HuH-7 (cell line): ENCODE measurements at places on chromosomes 12 and 14.

DNA sequence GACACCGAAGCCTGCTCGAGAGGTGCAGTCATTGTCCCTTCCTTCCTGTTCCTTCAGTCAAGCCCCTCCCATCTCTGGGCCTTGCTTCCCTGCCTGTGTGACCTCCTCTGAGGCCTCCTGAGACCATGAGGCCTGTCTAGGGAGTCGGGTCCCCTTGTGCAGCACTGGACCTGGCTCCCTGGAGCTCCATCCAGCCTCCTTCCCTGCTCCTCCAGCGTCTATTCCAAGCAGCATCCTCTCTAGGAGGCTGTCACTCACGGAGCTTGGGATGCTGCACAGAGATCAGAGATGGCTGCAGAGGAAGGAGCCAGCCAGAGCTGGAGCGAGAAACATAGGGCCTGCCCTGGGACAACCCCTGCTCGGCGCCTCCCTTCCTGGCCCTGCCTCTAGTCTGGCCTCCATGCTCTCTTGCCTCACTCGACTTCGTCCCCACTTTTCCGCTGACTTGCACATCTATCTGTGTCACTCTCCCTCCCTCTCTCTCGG lies 142.7 kb downstream of the BCL11B start:
- DNase-seq: no peak

GRCh38 chr14:23079716-23080115 lies 15.2 kb downstream of the ACIN1 start:
- DNase-seq: no peak

GRCh38 chr12:123483602-123484248 lies 25.8 kb downstream of the SNRNP35 start:
- DNase-seq: no peak

DNA sequence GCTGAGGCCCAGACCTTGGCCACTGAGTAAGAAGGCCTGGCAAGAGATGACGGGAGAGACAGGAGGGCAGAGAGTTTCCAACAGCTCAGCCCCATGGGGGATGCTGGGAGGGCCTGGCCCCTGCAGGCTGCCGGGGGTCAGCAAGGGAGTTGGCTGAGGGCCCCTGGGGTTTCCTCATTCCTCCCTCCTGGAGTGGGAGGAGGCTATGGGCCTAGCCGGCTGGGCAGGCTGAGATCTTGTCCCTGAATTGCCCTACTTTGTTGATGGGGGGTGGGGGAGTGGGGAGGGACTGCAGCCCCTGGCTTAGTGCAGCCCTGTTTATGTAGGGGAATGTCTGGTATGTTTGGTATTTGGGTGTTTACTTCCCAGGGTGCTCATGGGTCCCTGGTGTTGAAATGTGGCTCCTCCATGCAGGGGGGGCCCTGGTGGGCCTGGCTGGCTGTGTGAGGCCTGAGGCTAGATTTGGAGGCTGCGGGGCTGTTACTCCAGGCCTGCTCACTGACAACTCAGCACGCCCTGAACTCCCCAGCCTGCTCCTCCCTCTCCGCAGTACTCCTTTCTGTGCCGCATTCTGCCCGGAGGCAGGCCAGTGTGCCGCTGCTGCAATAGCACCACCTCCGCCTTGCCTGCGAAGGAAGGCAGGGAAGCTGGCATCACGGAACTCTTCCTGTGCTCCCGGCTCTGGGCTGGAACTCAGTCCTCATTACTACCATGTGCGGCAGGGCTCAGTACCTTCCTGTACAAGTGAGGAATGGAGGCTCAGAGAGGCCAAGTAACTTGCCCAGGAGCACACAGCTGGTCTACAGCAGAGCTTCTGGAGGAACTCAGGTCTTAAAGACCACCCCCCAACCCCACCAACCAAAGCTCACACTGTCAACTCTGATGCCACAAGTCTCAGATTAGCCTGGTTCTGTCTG lies 25.3 kb downstream of the JDP2 start:
- peak; percentile 37 for DNase-seq

GRCh38 chr12:109098651-109099050 lies 1.3 kb downstream of the UNG start:
- no peak for DNase-seq

DNA sequence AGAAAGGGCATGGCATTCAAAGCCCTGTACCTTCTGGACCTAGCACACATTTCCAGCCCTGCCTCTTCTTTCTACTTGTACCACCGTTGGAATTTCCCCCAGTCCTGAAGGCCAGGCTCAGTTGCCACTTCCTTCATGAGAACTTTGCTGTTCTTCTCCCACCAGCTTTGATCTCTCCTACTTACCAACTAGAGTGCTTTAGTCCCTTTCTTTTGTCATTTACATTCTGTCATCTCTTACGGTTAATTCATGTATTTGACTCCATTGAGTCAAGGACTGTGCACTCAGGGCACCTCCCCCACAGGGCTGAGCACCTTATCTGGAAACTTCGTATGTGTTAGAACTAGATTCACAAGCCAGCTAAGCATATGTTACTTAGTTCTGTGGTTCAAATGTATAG lies 26.3 kb downstream of the BICDL1 start:
- DNase-seq: no peak

- DNase-seq: peak; percentile 96
Measured at GRCh38 chr12:57078519-57079404, at the start of gene NEMP1. NEMP1 (minus strand) TSS chr12:57078791; CDS start chr12:57078745, 46 bp downstream.

GRCh38 chr12:19801941-19802340 lies 362.6 kb downstream of the AEBP2 start:
- DNase-seq: no peak

DNA sequence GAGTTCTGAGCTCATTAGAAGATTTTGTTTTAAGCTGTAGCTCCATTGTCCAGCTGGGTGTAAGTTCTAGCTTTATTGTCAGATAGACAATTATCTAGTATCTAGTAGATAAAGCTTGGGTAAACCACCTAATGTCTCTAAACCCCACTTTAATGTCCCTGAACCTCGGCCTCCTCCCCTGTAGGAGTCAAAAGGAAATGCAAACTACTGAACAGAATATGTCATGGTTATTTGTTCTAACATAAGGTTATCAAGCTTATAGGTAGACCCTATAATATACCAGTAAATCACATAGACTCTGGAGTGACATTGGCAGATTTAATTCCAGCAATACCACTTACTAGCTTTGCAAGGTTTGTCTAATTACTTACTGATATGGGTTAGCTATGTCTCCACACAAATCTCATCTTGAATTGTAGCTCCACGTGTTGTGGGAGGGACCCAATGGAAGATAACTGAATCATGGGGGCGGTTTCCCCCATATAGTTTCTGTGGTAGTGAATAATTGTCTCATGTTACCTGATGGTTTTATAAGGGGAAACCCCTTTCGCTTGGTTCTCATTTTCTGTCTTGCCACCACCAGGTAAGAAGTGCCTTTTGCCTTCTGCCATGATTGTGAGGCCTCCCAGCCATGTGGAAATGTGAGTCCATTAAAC lies 29.4 kb downstream of the BCAT1 start:
- no peak for DNase-seq

DNA sequence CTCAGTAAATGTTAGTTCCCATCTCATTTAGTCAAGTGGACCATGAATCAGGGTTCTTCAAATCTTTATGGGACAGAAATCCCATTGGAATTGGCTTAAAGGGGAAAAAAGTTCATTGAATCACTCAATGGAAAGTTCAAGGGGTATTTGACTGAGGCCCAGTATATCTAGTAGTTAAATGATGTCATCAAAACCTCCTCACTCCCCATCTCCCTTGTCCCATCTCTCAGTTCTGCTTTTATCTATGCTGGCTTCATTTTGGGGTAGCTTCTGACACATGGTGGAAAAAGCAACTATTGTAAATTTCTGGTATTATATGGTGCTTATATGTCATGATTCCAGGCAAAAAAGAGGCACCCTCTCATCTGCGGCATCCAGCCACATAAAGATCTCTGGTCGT lies 51.9 kb downstream of the DAAM1 start:
- no peak for DNase-seq

- no peak for DNase-seq
Measured at GRCh38 chr12:77648716-77649115, 182.0 kb upstream of the NAV3 start.

GRCh38 chr12:19740472-19741131 lies 301.3 kb downstream of the AEBP2 start:
- no peak for DNase-seq

DNA sequence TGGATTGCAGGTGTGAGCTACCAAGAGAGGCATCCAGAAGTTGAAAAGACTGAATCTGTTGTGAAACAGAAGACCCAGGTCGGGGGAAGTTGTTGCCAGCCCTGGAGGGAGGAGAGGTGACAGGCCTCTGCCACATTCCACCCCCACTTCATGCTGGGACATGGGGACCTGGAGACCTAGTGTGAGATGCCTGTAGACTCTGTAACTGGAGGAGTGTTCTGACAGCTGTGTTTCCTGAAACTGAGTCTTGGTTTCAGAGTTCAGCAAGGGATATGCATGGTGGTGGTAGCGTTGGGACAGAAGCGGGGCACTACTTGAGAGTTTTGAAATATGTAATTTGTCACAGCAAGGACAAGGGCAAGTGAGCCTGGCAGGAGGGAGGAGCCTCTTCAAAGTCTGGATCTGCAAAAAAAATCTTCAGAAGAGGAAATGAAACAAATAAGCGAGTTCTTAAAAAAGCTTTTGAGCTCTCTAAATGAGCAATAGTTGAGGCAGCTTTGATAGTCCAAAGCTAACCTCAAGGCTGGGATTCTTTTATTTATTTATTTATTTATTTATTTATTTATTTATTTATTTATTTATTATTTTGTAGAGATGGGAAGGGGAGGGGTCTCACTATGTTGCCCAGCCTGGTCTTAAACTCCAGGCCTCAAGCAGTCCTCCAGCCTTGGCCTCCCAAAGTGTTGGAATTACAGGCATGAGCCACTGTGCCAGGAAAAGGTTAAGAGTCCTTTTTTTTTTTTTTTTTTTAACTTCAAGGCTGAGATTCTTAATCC lies 58.9 kb upstream of the EEA1 start:
- DNase-seq: no peak

DNA sequence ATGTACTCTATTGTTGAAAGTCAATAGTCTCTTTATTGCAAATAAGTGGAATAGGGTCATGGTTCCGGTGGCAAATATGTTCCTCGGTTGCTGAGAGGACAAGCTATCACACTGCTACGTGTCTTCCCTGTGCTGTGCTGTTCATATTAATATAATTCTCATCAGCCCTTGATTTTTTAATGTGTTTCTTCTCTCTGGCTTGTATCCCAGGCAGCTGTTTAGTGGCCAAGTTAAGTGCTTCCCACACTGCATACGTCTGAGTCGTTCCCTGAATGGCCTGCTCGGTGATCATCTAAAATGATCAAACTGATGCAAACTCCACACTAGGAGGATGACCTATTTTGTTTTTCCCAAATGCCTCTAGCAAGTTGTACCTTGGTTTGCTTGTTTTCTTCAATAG lies 186.4 kb downstream of the ANO6 start:
- DNase-seq: no peak

DNA sequence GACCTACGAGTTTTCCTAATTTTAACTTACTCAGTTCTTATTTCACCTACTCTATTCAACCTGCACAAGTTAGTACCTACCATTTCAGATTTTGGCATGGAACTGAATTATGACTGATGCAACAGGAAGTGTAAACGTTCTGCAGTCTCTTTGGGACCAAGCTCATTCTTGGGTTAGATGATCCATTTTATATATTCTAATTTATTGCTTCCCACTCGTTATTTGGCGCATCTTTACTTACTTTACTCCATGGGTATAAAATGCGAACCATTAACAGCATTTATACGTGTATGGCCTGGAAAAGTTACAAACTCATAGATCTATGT lies 1.0 kb upstream of the EML1 start:
- DNase-seq: no peak
